Thymus (tissue), 14 donors: ENCODE measurements at places on chromosomes 2 and 18. TPM values are rescaled to one million over a fixed set of nuclear protein-coding genes. Genes with fewer than 3 reads are reported as not detected.

The FAP gene
- total RNA-seq, result 1.5 TPM

The SCN7A gene
- 10.2 TPM for total RNA-seq

The LYPD6 gene
- 0.38 TPM for total RNA-seq

The MC2R gene
- total RNA-seq, result 0.05 TPM

The POTEJ gene
- total RNA-seq, result 0.09 TPM

The PIEZO2 gene
- total RNA-seq, result 3.2 TPM

The DSG2 gene
- 16.0 TPM for total RNA-seq

The CHRNG gene
- total RNA-seq, result 0.57 TPM

The C2orf66 gene
- total RNA-seq, result 0.05 TPM

The CCDC68 gene
- total RNA-seq, result 0.52 TPM

The FN1 gene
- total RNA-seq, result 222 TPM

The MBD1 gene
- 37.3 TPM for total RNA-seq

The TPGS2 gene
- total RNA-seq, result 83.5 TPM

The HSPD1 gene
- 246 TPM for total RNA-seq

The CD8A gene
- 181 TPM for total RNA-seq
